ENCODE measurements at places on chromosomes 5 and 9. TPM values are rescaled to one million over a fixed set of nuclear protein-coding genes. Genes with fewer than 3 reads are reported as not detected.

EPB41L4A gene
- total RNA-seq = not detected

DNA sequence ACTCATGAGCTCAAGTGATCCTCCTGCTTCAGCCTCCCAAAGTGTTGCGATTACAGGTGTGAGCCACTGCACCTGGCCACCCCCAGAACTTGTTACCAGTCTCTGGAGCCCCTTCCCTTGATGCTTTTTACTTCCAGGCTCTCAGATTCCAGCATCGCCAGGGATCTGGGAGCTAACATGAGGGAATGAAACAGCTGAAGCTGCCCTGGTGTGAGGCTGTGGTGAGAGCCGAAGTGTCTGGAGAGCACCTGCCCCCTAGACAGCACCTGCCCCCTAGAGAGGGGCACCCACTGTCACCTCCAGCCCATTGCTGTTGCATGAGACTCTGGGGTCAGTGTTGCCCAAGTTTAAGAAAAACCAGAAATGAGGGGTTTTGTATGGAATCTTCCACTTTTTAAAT is 124.3 kb upstream of the SAP30L start:
- no peak for DNase-seq

DNA sequence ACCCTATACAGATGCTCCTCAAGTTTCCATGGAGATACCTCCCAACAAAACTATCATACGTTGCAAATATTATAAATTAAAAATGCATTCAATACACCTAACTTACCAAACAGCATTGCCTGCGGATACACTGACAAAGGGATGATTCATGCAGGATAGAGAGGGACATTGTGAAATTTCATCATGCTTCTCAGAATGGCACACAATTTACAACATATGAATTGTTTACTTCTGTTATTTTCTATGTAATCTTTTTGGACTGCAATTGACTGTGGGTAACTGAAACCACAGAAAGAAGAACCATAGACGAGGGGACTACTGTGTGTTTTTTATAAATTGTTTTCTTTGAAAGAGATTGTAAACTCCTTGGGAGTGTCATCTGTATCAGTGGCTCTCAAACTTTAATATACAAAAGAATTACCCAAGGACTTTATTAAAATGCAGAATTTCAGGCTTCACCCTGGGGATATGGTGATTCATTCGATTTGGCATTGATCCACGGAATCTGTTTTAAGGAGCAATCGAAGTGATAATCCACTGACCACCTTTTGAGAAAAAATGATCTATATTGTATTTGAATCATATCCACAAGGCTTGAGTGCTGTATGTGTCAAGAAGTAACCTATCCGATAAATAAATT is 146.4 kb downstream of the SGCD start:
- no peak for DNase-seq

GRCh38 chr5:144548936-144549335 is 378.3 kb downstream of the KCTD16 start:
- no peak for DNase-seq

DNA sequence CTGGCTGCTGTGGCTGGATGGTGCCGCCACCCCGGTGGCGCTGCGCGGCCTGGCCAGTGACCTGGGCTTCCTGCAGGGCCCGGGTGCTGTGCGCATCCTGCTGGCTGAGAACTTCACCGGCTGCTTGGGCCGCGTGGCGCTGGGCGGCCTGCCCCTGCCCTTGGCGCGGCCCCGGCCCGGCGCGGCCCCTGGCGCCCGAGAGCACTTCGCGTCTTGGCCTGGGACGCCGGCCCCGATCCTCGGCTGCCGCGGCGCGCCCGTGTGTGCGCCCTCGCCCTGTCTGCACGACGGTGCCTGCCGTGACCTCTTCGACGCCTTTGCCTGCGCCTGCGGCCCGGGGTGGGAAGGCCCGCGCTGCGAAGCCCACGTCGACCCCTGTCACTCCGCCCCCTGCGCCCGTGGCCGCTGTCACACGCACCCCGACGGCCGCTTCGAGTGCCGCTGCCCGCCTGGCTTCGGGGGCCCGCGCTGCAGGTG is 17.5 kb downstream of the CRB2 start:
- DNase-seq = no peak

- DNase-seq = no peak
Observed at GRCh38 chr5:57032151-57032551, 80.2 kb upstream of the MIER3 start.

DNA sequence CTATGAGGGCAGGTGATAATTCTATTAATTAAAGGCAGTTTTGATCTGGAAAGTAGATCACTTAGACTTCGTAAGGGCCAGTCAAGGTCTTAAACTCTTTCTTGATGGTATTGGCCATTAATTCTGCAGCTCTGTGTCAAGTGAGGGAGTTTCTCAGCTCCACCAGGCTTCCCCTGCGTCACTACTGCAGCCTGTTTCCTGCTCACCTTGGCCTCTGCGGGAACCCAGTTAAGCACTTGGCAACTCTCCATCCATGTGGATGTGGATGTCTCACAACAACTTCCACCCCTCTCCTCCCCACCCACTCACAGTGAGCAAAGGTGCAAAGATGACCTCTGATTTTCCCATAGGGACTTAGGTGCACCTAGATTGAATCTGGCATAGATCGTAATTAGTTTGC is 191.6 kb downstream of the PLK2 start:
- no peak for DNase-seq

- DNase-seq = no peak
Observed at GRCh38 chr9:22026696-22027095, 17.6 kb upstream of the CDKN2B start.

DNA sequence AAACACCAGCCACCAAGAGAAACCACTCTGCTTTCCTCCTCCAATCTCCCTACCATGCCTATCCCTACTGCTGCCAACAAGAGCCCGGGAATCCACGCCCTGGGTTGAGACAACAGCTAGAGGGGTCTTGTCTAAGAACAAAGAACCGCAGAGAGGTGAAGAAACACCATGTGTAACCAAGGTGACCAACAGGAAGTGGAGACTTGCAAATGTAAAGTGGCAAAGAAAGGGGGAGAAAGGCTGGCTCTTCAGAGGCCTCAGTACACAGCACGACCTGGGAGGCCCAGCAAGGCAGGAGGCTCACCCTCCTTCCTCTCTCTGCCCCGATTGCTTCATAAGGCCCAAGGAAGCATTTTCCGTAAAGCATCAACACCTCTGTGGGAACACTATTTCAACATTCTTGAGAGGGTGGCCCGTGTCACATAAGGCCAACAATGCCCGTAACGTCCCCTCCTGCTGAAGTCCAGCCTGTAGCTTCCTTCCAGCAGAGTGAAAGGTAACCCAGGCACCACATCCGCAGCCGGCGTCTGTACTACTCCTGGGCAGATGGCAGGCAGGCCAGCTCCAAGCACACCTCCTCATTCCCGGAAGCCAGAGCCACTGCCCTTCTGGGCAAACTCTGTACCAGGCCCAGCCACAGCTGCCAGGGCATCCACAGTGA is 18.3 kb downstream of the CCNJL start:
- no peak for DNase-seq

DNA sequence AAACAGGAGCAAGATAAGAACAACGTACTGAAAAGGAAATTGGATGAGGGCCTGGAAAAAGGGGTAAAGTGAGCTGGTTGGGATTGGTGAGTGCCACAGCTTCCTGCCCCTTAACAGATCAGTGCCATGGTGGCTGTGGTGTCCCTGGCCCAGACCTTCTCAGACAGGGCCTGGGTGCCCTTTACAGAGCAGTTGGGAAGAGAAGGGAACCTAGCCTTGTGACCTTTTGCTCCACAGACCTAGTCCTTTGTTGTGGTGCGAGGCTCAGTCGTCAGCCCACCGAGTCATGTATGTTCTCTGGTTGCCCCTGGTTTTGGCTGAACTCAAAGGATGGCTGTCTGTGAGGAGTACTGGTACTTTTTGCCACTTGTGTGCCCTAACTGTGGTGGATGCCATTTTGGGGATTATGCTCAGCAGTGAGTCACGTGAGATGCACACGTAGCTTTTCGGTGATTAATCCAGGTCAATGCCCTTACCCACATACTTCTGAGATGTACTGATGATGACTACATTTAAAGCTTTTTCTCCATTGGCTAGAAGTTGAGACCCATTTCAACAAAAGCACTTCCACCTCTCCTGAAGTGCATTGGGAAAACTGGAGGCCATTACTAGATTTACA is 48.4 kb downstream of the EXOSC2 start:
- DNase-seq = no peak

DNA sequence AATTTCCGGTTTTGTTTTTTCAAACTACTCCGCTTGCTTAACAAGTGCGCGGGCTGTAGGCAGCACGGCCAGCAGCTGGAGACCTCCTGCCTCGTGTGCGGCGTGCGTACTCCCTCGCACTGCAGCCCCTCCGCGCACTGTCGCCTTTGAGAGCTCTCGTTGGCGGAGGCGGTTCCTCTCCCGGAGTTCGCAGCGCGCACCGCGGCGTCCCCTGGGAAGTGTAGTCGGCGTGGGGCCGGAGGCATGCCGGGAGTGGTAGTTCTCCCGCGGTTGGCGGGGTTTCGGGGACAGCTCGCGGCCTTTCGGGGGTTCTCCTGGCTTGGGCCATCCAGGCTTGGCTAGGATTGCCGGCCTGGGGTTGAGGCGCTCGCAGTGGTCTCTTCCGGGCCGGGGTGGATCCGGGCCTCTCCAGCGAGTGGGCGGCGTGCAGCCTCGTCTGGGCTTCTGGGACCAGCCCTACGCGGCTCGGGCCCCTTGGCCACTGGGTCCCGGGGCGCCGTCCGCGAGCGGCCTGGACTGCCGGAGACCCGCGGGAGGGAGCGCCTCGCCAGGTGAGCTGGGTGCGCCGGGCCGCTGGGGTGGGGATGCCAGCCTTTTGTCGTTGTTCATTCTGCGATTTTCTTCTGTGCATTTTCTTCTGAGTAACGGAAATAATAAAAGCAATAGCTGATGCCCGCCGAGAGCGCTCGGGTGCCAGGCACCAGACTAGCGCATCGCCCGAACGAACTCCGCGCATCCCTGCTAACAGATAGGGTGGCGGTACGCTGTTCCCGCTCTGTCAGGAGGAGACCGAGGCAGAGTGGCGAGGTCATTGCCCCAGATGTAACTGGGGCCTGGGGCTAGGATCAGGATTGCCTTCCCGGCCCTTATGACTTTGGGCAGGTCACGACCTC is at the start of gene ZNF354C:
ZNF354C (plus strand) TSS at position 258 of the 893 bp plus-strand sequence. CDS start 1,696 bp downstream, outside the sequence.
- peak; percentile 89 for DNase-seq

- no peak for DNase-seq
Observed at GRCh38 chr9:3088219-3088618, 244.3 kb upstream of the PUM3 start.

DNA sequence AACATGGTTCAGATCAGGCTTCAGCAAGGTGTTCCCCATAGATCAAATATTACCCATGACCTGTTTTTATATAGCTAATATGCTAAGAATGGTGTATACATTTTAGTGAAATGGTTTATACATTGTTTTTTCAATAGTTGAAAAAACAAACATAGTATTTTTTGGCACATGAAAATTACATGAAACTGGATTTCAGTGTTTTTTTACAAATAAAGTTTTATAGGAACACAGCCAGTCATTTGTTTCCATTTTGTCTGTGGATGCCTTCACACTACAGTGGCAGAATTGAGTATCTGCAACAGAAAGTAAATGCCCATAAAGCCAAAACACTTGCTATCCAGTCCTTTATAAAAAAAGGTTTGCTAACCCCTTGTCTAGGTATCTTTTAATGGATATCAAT is 134.5 kb upstream of the TNFAIP8 start:
- no peak for DNase-seq

DNA sequence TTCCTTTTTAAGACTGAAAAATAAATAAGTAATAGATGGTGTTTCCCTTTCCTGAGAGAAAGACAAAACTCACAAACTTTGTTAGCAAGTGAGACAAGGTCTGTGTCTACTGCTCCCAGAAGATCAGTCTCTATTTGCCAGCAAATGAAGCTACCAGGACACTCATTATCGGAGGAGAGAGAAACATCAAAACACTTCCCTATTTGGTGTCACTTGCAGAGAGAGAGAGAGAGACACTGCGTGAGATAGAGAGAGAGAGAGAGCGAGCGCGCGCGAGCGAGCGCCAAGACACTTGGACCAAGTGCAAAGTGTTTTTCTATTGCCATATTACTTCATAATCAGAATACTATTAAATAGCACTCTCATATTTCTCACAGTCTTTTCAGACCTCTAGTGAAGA is 142.7 kb downstream of the KCNN2 start:
- DNase-seq = no peak

DNA sequence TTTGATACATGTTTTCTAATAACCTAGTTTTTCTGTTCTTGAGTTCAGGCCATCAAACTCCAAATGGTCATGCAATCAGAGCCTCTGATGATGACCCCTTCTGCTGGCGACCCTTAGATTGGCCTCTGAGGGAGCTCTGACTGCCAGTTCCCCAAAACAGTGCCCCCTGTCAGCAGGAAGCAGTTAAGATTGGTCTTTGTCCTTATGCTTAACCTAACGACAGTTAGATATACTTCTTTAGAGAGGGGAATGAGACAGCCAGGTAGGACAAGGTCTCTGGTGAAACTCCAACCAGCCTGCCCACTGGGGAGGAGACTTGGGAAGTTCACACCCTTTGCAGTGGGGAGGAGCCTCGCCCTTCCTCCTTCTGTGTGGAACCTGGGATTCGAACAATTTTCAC is 390.4 kb upstream of the KIF2A start:
- DNase-seq = no peak
